ENCODE measurements at places on chromosomes 2 and 18.

DNA sequence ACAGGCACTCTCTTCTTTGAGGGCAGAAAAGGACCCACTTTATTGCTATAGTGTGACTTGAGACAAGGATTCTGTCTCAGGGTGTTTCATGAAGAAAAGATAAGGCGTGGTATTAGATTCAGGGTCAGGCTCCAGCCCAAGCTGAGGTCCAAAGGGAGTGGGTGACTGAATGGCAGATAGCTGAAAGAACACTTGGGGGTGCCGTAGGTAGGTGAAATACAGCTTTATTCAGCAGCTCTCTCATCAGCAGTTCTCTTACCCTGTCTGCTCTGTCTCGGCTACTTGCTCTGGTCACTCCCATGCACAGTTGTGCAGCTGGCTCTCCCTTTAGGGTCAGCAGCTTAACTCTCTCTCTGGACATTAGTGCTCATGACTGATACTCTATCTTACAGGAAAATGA is 379.9 kb downstream of the LPIN1 start:
- DNase-seq = no peak

- no peak for DNase-seq
Measured at GRCh38 chr18:10424585-10425307, 29.7 kb upstream of the APCDD1 start.

DNA sequence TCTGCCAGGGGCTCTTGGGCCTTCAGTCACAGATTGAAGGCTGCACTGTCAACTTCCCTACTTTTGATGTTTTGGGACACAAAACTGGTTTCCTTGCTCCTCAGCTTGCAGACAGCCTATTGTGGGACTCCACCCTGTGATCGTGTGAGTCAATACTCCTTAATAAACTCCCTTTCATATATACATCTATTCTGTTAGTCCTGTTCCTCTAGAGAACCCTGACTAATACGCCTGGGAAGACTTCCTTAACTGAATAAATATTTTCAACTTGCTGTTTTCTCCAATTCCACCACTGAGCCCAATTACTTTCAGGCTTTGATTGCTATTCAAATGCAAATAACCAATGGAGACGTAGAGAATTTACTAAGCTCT is 61.4 kb upstream of the CCDC195 start:
- DNase-seq = no peak

- no peak for DNase-seq
Measured at GRCh38 chr18:76530846-76531245, 35.8 kb upstream of the ZNF516 start.

DNA sequence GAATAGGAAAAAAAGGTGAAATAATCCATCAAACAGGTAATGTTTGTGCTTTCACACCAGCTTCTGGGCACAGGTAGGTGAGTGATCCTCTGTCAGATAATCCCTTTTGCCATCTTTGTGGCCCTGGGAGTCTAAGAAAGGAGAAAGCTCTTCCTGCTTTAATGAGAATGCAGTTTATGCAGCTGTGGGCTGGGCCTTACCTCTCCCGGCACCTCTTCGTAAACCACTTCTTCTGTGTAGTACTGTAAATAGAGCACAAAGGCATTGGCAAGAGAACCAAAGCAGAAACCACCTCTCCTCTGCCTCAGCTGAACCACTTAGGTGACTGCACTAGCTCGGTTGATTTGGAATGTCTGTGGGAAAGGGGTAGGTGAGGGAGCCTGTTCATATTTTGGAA is 4.9 kb downstream of the NEB start:
- DNase-seq = no peak

GRCh38 chr2:128973566-128973965 is 654.9 kb upstream of the HS6ST1 start:
- DNase-seq = no peak

DNA sequence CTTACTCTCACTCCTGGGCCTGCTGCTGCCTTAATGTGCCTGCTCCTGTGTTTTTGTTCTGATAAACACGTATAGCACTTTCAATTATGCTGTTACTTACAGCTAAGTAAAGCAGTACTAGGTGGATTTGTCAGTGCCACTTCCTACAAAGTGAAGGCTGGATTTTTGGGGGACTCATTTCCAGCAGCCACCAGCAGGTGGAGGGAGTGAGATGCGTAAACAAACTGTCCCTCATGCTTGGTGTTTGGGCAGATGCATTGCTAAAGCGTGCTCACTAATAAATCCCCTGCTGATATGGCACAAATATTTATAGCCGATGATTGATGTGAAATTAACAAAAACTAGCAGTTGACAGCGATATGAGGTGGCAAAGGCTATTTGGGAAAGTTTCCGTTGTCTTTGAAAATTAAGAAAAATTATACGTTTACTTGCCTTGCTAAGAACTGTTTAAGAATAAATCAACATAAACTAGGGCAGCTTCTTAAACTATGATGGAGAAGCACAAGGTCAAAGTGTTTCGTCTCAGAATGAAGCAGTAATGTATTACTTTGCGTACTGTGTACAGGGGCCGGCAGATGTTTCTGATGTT is 101.7 kb downstream of the AGAP1 start:
- peak; percentile 43 for DNase-seq

- no peak for DNase-seq
Measured at GRCh38 chr2:2389215-2389614, 58.1 kb upstream of the MYT1L start.

- no peak for DNase-seq
Measured at GRCh38 chr2:121735518-121736074, 1.1 kb downstream of the NIFK start.

DNA sequence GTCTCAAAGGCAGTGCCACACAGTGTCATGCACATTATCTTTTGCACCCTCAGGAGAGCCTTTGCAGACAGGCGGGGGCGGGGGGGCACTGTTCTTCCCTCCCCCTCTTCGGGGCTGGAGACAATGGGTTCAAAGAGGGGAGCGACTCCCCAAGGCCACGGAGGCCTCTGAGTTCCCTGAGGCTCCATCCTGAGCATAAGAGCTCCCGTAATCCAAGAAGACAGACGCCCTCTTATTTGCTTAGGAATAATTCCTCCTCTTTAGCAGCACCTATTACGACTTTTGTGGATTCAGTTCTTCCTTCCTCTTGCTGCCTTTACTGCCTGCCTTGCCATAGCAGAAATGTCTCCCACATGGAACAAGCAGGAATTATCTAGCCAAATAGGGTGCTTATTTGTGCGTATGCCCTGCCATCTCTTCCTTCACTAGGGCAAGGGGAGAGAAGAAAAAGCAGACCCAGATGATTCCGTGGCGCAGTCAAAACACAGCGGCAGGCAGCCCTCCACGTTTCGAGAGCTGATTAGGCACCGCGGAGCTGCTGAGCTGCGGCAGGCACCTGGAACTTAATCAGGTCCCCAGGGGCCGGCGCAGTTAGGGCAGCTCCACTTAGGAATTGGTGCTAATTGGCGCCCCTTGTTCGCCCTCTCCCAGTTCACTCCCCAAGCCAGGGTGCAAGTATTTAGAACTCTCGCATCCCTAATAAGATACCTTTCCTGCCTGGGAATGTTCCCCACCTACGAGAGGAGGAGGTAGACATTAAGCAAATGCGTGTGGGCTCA is 233.4 kb upstream of the MYT1L start:
- DNase-seq = no peak

DNA sequence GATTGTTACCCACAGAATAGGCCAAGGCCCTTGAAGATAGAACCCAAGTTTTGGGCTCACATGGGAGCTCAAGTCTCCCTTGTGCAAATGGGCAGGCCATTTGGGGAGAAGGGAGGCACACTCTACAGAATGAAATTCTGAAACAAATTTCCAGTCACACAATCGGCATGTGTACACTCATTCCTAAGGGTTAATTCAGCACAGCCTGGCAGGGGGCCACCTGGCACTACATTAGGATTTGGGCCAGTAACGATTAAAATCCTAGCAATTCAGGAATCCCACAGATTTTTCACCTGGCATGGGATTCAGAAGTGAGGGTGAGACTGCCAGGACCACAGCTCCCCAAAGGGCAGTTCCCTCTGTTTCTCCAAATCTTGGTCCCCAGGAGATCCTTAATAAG is 46.4 kb downstream of the BMP10 start:
- no peak for DNase-seq

- DNase-seq = no peak
Measured at GRCh38 chr18:74989134-74989533, 219.8 kb downstream of the PTGR3 start.

DNA sequence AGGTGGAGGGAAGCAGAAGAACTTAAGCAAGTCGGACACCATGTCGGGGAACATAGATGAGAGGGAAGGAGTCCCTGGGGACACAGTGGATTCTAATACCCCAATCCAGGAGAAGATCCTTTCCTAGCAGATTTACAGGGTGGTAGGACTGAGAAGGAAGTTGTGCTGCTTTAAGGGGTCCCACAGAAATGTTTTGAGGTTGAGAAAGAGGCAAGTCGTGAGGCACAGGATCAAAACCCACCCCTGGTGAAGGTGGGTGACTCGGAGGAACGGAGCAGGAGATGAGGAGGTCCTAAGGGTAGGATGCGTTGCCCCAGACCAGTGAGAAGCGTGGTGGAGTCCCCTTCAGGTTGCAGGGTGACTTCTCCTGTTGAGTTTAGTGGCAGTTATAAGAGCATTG is 32.7 kb downstream of the DCDC2C start:
- no peak for DNase-seq

DNA sequence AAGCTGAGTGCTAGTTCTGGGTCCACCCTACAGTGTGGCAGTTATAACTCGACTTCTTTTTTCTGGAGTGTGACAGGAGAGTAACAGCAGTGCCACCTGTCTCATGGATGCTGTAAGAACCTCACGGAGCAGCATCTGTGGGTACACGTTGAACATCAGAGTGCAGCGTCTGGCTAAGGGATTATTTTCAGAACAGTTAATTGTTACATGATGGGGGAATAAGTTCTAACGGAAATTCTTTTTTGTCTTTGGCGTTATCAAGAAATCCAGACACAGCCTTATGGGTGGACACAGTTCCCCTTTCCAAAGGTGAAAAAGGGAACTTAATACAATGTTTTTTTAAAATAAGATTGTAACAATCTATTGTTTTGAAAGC is 28.3 kb upstream of the TOGARAM2 start:
- DNase-seq = no peak

DNA sequence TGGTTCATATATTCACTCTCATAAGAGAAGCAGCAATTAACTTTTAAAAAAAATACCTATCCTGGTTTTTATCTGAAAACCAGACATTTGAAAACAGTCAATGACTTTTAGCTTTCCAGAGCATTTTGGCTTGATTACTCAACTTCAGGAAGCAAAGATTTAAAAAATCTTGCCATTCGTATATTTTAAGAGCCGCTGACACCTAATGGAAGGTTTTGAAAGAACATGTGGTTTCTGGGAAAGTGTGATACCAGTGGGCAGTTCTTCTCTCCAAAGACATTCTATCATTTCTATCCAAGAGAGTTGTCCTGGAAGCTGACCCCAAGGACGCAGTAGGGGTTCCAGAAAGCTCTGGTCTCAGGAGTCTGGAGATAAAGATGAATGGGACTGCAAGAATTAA is 234.7 kb downstream of the TTC32 start:
- no peak for DNase-seq

DNA sequence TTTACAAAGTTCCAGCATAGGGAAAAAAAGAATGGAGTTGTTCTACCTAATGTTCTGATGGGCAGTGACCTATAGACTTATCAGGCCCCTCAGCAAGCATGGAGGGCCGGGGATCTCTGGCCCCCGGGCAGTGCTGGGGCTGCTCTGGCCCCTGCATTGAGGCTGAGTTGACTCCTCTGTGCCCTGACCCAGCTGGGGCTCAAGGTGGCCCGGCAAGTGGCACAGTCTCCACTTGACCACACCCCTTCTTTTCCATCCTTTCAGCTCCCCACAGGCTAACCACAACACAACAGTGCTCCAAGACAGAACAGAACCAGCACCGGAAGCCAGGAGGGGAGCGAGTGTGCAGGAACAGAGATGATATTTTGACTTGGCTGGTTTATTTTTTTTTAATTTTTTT is 19.9 kb downstream of the TOGARAM2 start:
- no peak for DNase-seq

DNA sequence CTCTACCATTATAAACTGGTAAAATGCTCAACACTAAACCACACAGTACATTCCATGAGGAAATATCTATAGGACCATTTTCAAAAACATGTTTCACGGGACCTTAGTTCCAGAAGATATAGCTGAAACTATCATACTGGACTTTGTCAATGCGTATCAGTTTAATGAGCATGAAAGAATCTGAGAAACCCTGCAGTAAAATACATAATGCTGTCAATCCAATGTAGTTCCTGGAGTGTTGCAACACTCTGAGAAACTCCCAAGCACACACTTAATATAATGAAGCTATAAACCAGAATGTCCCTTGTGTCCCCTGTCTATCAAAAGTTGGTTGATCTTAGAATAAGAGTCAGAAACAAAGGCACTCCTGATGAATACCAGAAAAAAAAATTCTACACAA is 16.2 kb downstream of the IWS1 start:
- DNase-seq = no peak

GRCh38 chr2:147739508-147739907 is 105.3 kb upstream of the ACVR2A start:
- DNase-seq = no peak

- DNase-seq = no peak
Measured at GRCh38 chr2:31200972-31201371, 16.3 kb downstream of the CAPN14 start.

GRCh38 chr2:158094487-158095092 is 7.1 kb upstream of the UPP2 start:
- no peak for DNase-seq

GRCh38 chr2:168272225-168272624 is 24.8 kb upstream of the STK39 start:
- no peak for DNase-seq

GRCh38 chr2:33344230-33344629 is 132.2 kb upstream of the RASGRP3 start:
- DNase-seq = no peak

GRCh38 chr18:12362473-12363174 is 14.4 kb downstream of the AFG3L2 start:
- no peak for DNase-seq

DNA sequence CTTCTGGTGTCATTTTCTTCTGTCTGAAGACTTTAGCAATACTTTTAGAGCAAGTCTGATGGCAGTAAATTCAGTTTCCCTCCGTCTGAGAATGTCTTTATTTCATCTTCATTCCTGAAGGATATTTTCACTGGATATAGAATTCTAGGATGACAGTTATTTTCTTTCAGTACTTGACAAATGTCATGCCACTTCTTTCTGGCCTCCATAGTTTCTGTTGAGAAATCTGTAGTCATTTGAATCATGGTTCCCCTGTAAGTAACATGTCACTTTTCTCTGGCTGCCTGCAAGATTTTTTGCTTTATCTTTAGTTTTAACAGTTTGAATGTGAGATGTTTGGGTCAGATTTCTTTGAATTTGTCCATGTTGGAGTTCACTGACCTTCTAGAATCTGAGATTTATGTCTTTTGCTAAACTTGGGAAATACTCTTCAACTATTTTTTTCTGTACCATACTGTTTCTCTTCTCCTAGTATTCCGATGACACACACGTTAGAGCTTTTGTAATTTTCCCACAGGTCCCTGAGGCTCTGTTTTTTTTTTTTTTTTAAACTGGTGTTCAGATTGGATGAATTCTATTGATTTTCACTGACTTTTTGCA is 30.2 kb downstream of the RMND5A start:
- no peak for DNase-seq

DNA sequence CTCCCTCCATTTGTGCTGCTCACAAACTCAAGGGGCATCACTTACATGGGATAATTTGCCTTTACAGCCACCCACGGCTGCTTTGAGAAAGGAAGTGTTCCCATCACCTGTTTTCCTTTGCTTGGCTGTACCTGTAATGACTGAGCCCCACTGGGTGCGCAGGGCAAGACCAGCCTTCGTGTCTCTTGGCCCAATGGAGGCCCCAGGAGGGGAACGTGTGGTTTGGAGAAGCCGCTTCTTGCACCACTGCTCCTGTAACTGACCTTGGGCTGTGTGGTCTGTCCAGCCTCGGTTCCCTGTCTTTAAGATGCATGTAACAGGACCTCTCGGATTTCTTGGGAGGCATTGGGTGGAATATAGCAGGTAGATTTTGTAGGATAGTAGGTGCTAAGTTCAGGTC is 41.1 kb downstream of the LDLRAD4 start:
- DNase-seq = no peak

Measured in stimulated activated CD4-positive, alpha-beta T cell treated with anti-CD3 and anti-CD28 coated beads, Interleukin-12 subunit alpha, Interleukin-12 subunit beta, amount 100 ng/mL, for 24 hours (primary cell).